Activated T-cell treated with anti-CD3 and anti-CD28 coated beads, Interleukin-2, amount 50 U/mL, for 24 hours (primary cell): ENCODE measurements at places on chromosomes 13 and 19.

DNA sequence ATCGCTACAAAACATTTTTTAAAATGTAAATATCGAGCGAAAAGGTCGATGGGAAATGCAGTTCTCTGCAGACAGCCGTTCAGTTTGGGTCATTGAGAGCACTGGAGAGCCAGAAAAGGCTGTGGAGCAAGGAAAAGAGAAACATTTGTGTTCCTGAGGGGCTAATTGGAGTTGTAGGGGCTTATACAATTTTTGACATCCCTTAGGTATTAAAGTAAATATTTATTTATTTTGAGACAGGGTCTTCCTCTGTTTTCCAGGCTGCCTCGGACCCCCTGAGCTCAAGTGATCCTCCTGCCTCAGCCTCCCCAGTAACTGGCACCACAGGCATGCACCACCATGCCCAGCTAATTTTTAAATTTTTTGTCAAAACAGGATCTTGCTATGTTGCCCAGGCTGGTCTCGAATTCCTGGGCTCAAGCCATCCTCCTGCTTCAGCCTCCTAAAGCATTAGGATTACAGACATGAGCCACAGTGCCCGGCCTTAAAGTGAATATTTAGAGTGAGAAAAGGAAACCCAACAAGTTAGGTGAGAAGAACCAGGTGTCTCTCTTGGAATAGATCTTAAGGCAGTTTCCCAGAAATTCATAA, 825 bp upstream of the YIF1B start:
- DNase-seq, result no peak

- no peak for DNase-seq
Observed at GRCh38 chr13:63901630-63902029, 2486.0 kb upstream of the PCDH20 start.

GRCh38 chr13:59635589-59635988, 528.1 kb downstream of the DIAPH3 start:
- no peak for DNase-seq

DNA sequence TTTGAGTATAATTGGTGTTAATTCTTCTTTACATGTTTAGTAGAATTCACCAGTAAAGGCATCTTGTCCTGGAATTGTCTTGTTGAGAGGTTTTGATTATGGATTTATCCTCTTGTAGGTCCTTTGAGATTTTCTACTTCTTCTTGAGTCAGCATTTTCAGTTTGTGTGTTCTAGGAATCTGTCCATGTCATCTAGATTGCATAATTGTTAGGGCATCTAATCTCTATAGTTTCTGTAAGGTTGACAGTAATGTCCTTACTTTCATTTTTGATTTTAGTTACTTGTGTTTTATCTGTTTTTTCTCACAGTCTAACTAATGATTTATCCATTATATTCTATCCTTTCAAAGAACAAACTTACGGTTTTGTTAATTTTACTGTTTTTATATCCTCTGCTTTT, 492.0 kb downstream of the FGF9 start:
- no peak for DNase-seq

DNA sequence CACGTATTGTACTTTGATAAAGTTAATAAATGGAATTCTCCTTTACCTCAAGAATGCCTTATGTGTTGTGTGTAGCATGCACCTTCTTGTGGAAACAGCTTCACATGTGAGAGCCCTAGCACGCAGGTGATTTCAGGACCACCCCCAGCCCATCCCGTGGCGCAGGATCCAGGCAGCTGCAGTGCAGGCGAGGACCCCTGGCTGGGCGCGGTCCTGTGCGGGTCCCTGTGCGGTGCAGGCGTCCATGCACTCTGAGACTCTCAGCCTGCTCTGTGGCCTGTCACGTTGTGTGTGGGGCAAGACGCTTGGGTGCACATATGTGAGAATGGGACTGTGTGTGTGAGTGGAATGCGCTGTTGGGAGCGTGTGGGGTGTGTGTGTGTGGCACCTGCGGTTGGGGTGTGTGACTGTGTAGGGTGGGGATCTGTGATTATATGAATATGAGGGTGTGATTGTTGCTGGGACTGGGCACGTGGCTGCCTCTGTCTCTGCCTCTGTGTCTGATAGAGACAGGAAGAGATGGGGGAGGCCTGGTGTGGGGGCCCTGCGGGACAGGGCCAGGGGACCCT, 30.8 kb downstream of the WTIP start:
- DNase-seq, result no peak

DNA sequence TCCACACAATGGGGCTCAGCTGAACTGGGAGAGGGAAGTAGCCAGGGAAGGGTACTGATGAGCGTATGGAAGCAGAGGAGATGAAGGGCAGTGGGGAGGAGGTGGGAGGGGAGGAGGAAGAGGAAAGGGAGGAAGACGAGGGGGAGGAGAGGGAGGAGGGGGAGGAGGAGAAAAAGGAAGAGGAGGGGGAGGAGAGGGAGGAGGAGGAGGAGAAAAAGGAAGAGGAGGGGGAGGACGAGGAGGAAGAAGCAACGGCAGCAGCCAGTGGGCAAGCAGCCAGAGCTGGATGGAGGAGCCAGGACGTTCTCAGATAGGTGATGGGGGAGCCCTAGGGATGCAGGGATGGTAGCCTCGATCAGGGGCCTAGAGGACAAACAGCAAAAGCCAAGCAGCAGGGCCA, 5.6 kb downstream of the CERS4 start:
- DNase-seq, result no peak

- DNase-seq, result no peak
Observed at GRCh38 chr13:34207334-34207733, 389.4 kb downstream of the RFC3 start.

- peak; percentile 63 for DNase-seq
Observed at GRCh38 chr19:5693195-5694166, 3.4 kb downstream of the RPL36 start.

DNA sequence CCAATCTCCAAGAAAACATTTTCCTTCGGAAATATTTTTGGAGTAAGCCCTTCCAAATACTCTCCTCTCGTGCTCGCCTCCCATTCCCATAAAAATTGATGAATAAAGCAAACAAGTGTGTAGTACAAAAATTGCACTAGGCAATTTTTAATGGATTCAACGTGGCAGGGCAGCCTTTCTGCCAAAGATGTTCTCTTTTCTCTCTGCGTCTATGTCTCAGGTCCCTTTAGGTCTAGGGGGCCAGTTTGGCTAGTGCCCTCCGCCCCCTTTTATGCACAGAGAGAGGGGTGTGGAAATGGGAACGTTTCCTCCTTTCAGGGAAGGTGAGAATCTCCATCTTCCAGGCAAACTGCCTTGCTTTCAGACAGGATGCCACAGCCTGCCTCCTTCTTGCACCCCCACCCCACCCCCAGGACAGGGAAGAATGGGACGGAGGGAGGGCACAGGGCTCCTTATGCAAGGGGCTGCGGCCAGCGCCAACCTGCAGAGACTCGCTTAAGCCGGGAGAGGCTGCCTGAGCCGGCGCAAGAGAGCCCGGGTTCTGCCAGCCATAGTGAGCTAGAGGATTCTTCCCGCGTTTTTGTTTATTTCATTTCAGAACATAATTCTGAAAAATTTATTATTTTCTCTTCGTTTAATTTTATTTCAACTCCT, 2.7 kb upstream of the ZIC2 start:
- peak; percentile 41 for DNase-seq

DNA sequence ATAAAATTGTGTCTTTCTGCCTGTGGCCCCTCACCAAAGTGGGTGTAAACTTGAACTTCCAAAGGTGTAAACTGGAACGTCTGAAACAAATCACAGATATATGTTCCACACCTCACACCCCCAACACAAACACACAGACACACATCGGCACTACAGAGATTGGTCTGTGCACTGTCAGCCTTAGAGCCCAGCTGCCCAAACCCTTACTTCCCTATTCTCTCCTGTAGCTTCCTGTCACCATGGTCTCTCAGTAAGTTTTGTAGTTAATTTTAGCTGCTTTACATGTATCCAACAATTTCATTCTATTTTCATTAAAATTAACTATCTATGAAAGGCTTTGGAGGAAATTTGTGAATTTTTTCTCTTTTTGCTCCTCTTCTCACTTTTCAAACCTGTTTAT, 5.4 kb downstream of the TM9SF2 start:
- no peak for DNase-seq

DNA sequence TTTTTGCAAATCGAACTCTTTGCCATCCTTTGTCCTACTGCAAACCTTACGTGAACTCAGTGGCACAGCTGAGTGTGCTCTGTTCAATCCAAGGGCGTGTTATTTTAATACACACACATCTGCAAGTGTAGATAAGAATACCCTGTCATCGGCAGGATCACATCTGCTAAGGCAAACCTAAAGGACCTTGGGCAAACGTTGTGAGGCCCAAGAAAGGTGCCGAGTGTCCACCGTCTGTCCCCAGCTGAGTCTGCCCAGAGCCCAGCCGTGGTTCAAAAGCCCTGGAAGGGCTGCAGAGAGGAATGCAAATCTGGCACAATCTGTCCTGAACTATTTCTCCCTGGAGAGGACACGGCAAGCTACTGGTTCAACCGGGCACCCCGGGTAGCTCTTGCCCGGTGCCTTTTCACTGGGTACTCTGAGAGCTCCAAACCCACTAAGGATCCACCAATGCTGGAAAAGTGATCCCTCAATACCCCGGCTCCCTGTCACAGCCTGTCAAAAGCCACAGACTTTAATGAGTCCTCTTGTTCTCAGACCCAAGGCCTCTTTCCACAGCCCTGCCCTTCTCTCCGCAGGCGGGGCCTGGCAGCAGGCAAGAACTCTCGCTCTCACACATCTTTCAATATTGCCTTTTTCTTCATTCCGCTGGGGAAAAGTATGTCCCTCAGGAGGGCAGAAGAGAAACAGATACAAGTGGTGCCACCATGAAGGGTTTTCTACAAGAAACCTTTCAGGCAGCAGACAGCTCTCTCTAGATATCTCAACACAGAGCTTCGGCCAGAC, 17.0 kb downstream of the SLC7A1 start:
- no peak for DNase-seq

- no peak for DNase-seq
Observed at GRCh38 chr13:73223372-73223781, 164.6 kb downstream of the KLF5 start.

GRCh38 chr13:110244976-110245375, 62.0 kb downstream of the COL4A1 start:
- no peak for DNase-seq

GRCh38 chr19:5911366-5911765, 2.7 kb upstream of the CAPS start:
- DNase-seq, result no peak

GRCh38 chr13:67437244-67437643, 207.1 kb upstream of the PCDH9 start:
- DNase-seq, result no peak

DNA sequence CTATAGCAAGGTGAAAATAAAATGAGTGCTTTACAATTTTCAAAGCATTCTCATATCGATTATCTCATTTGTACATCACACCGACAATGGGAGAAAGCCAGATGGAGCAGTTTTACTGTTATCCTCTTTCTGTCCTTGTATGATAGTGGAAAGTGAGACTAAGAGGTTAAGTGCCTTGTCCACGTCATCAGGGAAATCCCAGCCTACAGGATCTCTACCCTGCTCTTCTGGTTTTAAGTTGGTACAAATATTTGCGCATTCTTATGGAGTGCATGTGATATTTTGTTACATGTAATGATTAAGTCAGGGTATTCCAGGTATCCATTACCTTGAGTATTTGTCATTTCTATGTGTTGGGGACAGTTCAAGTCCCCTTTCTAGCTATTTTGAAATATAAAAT, 12.4 kb upstream of the ENOX1 start:
- no peak for DNase-seq

GRCh38 chr19:45499196-45500180, 1.2 kb downstream of the PPM1N start:
- peak; percentile 83 for DNase-seq
